ENCODE measurements at places on chromosomes 12 and 14.

GRCh38 chr12:101780599-101780998, 41.3 kb upstream of the SYCP3 start:
- DNase-seq, result no peak

DNA sequence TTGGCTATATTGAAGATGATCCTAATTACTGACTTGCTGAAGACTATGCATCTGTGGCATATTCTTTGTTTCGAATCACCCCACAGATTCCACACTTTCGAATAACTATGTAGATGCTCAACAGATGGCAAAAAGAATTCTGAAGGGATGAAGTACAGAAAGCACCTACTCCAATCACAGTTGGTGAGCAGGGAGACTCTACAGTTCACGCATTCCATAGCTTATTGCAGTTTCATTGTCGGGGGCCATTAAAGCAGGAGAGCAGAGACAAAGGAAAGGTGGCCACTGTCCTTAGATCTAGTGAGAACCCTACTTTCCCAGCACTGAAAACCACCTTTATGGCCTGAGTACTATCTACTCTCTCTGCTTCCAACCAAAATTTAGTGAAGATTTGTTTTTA, 191.9 kb downstream of the STXBP6 start:
- DNase-seq, result no peak

- DNase-seq, result no peak
These were observed 352.6 kb downstream of the BMP4 start for GRCh38 chr14:53603994-53604393.

DNA sequence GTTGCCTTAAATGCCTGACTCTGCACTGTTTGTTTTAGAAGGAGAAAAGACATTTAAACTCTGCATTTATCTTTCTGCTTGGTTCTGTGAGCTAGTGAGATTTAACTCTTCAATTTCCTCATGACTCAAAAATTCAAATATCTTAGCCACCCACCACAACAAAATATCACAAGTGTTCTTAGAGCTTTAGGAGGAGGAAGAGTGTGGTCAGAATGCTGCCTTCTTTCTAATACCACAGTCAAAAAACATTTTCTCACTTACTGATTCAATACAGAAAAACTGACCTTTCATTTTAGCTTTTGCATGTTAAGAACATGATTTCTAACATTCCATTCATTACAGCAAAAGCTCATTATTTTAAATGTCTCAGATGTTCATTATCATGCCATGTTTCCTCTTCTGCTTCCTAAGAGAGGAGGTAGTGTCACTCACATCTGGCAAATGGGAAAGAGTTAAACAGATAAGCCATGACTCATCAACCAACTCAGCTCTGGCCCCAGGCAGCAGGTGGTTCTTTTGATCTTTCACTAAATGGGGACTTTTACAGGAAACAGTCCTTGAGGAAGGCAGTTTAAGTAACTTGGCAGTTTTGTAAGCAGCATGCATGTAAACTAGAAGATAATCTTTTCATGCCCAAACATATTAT, 56.4 kb upstream of the RNU6-8 start:
- no peak for DNase-seq

DNA sequence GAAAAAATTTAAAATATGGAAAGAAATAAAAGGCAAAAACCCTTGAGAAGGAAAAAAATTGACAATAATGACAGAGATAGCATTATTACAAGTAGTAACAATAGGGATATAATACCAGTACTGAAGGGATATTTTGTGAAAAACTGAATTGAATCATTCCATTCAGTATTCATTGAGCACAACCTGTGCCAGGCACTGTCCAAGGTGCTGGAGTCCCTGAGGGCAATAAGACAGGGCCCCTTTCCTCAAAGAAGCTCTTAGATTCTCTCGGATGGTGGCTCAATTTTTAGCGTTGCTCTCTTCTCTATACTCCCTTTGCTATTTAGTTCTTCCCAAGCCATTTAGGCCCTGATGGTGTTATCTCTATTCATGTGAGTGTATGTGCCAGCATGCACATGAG, 34.3 kb upstream of the GAS2L3 start:
- DNase-seq, result no peak

DNA sequence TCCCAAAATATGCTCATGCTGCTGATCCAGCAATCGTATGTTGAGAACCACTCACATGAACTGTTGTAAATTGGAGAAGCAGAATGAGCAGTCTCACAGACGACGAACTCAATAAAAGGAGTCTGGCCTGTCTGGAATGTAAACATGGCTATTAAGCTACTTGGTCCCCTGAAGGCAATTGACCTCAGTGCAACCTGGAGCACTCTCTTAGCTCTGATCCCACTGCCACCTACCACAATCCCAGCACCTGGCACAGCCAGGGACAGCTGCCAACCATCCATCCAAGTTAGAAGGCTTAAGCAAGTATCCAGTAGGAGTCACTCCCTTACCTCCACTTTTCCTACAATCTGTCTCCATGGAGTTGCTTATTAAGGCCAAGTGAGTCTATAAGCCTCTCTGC, 406.9 kb upstream of the CLEC14A start:
- DNase-seq, result no peak

GRCh38 chr14:105861985-105862465, 335.6 kb downstream of the TMEM121 start:
- no peak for DNase-seq

DNA sequence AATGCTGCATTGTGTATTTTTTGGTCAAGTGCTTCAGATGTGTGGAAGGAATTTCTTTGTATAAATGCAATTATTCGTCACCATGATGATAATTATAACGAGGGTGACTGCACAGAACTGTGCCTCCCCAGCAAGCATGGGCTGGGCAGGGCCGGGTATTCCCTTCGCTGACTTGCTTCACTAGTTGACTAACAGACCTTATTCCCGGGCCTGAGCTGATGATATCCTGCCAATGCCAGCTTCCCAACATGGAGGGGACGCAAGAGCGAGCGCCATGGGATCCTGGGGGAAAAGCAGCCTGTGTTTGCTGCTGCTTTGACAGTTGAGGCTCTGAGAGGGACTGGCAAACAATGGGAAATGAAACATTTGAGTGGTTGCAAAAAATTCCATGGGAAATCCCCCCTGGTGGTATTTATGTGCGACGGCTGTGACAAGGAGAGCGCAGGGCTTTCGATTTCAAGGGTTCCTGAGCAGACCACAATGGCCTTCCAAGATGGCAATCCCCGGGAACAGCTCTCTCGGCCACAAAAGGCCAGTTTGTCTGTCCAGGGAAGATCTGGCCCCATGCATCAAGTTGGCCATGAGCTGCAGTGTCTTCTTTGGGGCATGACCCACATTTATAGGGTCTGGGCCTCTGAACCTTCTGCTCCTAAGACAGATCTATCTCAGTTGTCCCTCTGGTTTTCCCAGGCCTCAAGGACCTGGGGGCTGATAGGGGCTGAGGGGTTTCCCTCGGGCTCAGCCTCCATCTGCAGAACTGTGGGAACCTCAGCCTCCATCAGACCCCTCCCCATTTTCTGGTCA, 21.9 kb upstream of the MAP1LC3B2 start:
- no peak for DNase-seq

DNA sequence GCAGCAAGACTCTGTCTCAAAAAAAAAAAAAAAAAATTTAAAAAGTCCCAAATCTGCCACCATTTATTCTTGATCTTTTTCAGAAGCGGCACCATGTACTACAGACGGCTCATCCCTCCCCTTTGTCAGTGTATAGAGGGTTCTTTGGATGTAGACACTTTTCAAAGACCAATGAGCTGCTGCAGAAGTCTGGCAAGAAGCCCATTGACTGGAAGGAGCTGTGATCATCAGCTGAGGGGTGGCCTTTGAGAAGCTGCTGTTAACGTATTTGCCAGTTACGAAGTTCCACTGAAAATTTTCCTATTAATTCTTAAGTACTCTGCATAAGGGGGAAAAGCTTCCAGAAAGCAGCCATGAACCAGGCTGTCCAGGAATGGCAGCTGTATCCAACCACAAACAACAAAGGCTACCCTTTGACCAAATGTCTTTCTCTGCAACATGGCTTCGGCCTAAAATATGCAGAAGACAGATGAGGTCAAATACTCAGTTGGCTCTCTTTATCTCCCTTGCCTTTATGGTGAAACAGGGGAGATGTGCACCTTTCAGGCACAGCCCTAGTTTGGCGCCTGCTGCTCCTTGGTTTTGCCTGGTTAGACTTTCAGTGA, 6.5 kb upstream of the ACACB start:
- DNase-seq, result no peak

DNA sequence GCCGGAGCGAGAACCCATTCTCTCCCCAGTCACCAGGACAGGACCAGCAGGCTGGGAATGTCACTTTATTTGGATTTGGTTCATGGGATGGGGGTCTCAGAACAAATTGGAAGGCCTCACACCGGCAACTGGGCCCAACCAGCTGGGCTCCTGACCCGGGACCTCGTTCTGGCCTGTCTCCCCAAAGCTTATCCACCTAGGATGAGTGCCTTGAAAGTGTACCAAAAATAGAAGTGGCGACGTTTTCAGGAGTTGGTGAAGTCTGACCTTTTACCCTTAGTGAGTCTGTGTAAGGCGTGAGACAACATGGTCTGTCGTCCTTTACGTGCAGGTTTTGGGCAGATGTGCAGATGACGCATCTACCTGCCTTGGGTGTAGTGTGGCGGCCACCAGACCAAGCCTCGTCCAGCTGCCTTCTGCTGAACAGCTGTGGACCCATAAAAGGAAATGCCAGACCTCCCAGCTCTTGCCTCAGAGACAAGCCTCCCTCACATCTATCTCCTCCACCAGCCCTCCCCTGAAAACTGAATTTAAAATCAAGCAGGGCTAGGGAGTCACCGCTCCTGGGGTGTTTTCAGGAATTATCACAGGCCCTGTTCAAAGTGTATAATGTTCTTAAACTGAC, 36.6 kb upstream of the CLMN start:
- DNase-seq, result no peak

DNA sequence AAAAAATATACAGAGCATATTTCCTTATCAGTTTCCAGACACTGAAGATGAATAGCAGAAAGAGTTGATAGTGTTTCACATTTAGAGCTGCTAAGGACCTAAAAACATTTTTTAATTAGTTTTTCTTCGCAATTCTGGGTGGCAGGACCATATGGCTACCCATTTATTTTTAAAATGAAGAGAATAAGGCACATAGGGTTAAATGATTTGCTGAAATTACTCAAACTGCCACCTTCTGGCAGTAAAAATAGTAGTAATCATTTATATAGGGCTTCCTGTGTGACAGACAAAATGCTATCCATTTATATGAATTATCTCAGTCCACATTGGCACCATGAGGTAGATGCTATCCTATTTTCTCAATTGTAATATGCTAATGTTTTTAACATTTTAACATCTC, 108.6 kb upstream of the CCDC196 start:
- no peak for DNase-seq

DNA sequence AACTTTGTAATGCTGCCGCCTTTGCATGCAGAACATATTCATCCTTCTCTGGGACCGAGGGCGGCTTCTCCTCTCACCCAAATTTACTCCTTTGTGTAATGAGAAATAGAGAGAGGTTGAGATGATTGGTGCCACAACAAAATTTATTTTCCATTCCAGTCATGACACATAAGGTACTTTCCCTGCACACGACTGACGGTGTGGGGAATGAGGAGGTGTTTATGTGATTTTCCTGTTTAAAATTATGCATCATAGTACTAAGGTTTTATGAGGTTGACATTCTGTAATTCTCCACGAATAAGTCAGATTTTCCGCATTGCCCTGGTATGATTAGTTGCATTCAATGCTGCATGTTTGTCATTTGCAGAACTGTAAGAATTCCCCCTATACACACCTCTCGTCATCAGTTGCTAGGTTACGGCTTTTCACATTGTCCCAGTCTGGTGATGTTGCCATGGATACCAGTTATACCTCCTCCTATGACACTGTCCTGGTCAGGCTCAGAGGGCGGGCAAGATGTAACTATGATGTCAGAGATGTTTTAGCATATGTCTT, 23.1 kb downstream of the BICDL1 start:
- no peak for DNase-seq

GRCh38 chr14:99630202-99630601, 14.7 kb upstream of the HHIPL1 start:
- DNase-seq, result no peak

DNA sequence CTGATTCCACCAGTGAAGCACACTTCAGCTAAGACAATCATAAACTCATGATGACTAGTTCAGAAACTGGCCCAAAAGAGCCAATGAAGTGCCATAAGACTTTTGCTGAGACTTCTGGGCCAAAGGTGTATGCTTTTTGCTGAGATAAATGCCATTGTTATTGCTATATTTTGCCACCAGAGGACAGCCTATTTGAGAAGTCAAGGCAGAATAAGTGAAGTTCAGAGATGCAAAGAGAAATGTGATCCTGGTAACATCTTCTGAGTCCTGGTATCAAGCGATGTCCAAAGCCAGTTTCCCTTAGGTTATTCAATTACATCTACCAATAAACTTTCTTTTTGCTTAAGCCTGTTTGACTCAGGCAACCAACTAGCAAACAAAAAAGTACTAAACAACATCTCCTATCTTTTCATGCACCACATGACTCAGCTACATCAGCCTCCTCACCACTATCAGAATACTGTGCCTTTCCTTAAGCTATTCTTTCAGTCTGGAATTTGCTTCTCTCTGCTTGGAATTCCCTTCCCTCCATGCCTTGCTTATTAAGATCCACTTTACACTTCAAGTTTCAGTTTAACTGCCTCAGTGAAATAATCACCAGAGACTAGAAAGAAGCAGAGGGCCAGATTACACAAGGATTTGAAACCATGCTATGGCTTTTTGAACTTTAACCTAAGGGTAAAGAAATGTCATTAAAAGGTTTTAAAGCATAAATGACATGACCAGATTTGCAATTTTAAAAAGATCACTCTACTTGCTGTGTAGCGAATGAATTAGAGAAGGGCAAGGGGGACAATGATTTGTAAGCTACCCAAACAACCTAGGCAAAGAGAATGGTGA, 14.0 kb downstream of the CRY1 start:
- no peak for DNase-seq

GRCh38 chr14:81430235-81430634, 30.1 kb upstream of the STON2 start:
- no peak for DNase-seq

GRCh38 chr14:22657861-22658260, 13.7 kb upstream of the OR6J1 start:
- DNase-seq, result no peak

DNA sequence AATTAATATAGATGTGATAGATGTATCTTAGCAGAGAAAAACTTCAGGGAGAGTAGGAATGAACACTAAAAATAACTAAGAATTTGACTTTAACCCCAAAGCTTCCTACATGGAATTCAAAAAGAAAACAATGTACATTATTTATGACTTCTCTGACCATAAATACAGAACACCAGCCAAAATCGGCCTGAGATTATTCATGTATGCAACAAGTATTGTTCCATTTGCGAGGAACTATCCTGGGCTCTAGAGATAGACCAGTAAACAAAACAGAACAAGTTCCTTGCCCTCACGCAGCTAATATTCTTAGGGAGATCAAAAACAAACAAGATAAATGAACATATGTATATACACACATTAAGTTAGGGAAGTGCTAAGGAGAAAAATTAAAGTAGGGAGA, 432.3 kb upstream of the SOX5 start:
- DNase-seq, result no peak

DNA sequence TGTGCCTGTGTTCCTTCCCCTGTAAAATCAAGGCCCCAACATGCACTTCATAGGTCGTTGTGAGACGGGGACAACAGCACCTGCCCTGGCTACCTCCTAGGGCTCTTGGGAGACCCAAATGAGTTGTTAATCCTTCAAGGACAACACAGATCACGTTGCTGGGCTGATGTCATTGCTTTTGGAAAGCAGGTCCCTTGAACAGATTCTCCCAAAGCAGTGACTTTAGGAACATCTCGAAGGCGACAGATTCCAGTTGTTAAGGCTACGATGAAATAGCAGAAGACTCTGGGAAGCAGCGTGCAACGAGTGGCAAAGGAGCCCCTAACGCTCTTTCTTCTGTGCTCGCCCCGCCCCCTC, 26.2 kb upstream of the MAP1LC3B2 start:
- DNase-seq, result no peak

Measured in AG04449 (cell line).